Stimulated activated CD8-positive, alpha-beta memory T cell treated with anti-CD3 and anti-CD28 coated beads, Interleukin-7, amount 100 ng/mL, for 1 hour (primary cell): ENCODE measurements at places on chromosomes 1 and 21.

GRCh38 chr1:184567009-184567408, 180.2 kb downstream of the C1orf21 start:
- no peak for DNase-seq

DNA sequence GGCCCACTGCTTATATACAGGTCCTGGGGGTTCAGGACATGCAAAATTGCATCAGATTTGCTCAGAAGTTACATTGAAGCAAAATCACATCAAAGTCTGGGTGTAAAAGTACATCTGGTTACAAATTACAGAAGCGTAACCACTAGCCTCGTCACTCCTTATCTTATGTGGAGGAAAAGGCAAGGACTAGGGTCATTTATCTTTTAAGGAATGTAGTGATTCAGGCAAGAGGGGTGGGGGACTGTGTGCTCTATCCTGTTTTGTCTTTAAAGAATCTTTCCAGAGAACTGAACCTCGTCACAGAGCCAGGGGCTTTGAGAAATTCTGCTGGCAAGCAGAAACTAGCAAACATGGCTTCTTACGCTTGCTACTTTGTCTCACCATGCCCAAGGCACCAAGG, 61.1 kb upstream of the RAB4A start:
- no peak for DNase-seq

- no peak for DNase-seq
Measured at GRCh38 chr1:89945852-89946476, 48.9 kb upstream of the ZNF326 start.

- DNase-seq: no peak
Measured at GRCh38 chr1:75707191-75707590, 17.3 kb upstream of the ACADM start.

GRCh38 chr1:46179138-46180081, 3.1 kb upstream of the P3R3URF start:
- DNase-seq: peak; percentile 13
